ENCODE measurements at places on chromosomes 4 and X.
A peak's percentile ranks its signal among the peaks of the same experiment; 100 is the strongest.

DNA sequence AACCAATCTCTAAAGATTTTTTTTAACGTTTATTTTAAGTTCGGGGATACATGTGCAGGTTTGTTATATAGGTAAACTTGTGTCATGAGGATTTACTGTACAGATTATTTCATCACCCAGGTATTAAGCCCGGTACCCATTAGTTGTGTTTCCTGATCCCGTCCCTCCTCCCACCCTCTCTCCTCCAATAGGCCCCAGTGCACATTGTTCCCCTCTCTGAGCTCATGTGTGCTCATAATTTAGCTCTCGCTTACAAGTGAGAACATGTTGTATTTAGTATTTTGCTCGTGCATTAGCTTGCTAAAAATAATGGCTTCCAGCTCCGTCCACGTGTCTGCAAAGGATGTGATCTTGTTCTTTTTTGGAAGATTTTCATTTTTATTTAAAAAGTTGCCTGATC, 2309.4 kb upstream of the AGA start:
- no peak for DNase-seq

GRCh38 chr4:27003642-27004113, 143.0 kb downstream of the STIM2 start:
- DNase-seq: no peak

DNA sequence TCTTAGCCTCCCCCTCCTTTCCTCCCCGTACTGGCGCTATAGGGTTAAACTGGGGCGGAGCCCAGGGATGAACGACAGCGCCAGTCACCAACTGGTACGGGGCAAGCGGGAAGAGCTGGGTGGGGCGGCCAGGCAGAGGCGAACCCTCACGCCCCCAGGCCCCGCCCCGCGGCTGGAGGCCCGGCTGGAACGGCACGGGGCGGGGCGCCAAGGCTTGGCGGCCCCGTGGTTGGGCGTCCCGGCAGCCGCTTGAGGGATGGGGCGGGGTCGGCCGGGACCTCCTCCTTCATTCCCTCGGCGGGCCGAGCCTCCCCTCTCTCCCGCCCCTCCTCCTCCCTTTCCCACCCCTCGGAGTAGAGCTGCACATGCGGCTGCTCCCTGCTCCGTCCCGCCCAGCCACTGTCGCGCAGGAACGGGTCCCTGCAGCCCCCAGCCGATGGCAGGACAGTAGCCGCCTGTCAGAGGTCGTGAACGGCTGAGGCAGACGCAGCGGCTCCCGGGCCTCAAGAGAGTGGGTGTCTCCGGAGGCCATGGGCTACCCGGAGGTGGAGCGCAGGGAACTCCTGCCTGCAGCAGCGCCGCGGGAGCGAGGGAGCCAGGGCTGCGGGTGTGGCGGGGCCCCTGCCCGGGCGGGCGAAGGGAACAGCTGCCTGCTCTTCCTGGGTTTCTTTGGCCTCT, at the start of gene EDA:
TSS of gene EDA (plus strand) at position 335 of the 678 bp plus-strand sequence.
- peak; percentile 92 for DNase-seq

DNA sequence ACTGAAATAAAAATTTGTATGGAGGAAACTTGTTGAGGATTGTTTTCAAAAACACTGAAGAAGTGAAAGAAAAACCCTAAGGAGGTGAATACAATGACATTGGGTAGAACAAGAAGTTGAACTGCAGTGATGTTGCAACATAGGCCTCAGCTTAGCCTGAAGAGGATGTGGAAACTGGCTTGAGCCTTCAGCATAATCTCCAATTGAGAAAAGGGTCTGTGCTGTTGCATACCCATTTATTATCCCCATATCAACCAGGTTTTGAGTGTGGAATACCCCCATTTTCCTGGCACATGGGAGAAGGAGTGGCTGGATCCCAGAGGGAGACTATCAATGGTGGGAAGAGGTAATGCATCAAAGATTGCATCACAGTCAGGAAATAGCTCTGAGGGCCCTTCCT, 695.0 kb upstream of the HS3ST1 start:
- no peak for DNase-seq

- peak; percentile 63 for DNase-seq
Measured at GRCh38 chr4:85474818-85475630, at the start of gene ARHGAP24. TSS of gene ARHGAP24 (plus strand) at chr4:85475150.
